ENCODE measurements at places on chromosomes 6 and 20.

GRCh38 chr20:16710781-16711180 is 19.0 kb upstream of the SNRPB2 start:
- DNase-seq = no peak

GRCh38 chr20:61918548-61918947 is 147.1 kb downstream of the TAF4 start:
- no peak for DNase-seq

DNA sequence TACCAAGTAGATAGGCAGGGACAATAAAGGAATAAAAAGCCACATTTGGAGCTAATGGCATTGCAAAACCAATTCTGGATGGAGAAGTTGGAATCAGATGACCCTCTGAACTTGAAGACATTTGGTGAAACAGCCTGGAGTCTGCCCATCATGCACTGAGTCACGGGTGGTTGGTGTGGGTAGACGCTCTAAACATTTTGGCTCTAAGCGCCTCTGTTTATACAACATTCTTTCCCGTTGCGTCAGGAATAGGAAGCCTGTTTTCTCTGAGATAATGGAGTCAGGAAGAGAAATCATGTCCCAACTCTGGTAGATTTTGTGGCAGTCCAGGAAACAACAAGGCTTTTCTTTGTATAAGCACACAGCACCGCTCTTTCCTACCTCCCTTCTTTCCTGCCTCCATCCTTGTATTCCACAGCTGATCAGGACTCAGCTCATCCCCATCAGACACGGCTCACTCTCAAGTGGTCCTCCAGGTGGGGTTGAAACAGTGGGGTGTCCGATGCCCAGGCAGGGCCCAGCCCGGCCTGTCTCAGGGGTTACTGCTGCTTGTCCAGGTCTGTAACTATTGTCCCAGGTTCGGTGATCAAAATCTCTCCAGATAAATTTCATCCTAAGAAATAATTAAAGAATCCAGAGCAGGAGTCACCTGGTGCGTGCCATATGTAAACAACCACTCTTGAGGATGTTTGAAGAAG is 12.1 kb upstream of the RAMACL start:
- DNase-seq = peak; percentile 91

DNA sequence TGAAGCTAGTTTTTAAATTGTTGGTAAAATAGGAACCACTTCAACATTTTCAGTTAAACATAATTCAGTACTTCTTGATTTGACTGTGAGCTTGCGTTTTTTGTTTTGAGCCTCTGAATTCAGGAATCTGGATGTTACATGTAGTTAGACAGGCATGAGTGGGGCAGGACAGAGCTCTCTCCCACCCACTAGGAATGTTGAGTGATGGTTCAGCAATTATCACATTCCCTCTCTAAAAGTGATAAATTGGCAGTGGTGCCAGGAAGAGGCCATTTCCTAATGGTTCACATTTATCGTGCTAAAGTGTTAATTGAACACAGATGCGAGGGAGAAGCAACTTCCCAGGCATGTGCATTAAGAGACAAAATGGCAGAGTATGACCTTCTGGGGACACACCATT is 465.5 kb upstream of the HTR1E start:
- no peak for DNase-seq

DNA sequence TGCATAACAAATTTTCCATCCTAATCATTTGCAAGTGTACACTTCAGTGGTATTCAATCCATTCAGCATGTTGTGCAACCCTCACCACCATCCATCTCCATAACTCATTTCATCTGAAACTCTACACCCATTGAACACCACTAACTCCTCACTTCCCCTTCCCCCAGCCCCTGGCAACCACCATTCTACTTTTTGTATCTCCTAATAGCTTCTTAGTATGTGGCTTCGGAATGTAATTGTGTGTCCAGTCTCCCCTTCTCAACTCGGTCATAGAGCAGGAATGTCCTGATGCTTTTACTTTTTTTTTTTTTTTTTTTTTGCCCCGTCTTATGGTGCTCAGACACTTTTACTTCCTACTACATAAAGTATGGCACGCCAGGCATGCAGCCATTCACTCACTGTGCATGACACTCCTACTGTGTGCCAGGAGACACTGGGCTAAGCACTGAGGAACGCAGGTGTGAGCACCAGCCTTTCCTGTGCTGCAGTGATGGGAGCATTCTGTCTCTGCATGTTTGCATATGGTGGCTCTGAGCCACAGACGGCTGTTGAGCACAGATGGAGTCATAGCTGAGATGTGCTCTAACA is 15.3 kb downstream of the HCK start:
- DNase-seq = peak; percentile 23

DNA sequence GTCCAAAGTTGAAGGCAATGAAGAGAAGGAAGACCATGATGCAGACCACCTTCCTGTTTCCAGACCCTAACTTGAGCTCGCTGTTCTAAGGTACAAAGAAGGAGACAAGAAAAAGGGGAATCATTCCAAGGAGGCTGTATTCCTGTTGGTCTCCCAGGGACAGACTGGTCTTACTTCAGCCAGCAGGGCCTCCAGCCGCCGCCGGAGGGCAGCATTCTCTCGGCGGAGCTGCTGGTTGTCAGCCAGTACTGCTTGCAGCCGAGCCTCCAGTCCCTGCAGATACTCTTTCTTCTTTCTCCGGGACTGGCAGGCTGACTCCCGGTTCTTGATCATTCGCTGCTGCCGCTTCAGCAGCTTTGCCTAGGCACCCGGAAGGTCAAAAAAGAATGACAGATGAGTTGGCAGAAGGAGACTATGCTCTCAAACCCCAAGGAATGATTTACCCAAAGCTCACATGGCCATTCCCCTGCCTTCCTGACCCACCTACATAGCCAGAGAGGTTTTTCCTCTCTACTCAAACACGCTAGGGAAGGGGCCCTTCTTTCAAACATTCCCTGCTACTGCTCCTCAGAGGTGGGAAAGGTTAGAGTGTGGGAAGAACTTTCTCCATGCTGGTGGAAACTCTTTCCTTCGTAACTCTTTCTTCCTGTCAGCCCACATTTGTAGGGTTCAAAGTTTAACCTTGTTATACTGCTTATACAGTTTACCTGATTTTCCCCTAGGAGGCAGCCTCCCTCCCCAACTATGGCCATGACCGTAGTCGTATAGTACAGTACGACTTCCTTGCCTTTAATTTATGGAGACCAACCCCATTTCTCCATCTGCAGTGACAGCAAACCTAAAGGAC is 9.0 kb downstream of the ATF6B start:
- DNase-seq = peak; percentile 91

- no peak for DNase-seq
Observed at GRCh38 chr6:12555267-12555666, 161.3 kb upstream of the PHACTR1 start.

DNA sequence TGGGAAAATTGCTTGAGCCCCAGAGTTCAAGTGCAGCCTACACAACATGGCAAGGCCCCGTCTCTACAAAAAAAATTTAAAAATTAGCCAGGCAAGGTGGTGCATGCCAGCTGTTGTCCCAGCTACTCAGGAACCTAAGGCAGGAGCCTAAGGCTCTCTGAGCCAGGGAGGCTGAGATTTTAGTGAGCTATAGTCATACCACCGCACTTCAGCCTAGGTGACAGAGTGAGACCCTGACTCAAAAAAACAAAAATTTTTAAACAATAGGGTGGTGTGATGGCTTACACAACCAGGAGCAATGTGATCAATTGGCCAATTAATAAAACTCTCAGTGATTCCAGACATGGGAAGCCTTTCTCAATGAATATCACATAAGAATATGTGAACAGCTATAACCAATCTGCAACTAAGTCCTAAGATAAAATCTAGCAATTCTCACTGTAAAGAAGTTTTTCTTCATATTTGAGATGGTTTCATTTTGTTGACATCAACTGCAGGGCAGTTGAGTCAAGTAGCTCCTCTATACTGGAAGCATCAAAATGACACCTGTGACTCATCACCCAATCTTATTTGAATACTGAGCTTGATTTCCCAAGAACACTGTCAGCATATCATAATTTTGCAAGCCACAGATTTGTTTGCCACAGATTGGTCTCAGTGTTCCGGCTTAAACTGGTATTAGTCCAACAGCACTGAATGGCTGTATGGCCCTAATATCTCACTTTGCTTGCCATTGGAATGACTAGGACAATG is 169.0 kb upstream of the GJE1 start:
- DNase-seq = no peak

DNA sequence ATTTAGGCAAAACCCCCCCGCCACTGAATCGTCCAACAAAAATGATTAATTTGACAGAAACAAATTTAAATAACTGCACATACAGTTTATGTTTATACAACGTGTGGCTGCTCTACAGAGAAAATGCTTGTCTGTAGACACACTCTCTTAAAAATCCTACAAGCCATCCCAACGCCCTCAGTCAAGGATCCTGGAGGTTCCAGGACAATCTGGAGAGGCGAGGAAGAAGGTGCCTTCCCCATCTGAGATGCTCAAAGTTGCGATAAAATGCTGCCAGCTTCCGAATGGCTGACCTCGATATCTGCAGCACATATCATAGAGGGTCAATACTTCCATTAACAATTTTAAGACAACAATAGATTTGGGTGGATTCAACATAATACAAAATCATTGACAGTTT is 25.3 kb downstream of the ZNF217 start:
- no peak for DNase-seq

DNA sequence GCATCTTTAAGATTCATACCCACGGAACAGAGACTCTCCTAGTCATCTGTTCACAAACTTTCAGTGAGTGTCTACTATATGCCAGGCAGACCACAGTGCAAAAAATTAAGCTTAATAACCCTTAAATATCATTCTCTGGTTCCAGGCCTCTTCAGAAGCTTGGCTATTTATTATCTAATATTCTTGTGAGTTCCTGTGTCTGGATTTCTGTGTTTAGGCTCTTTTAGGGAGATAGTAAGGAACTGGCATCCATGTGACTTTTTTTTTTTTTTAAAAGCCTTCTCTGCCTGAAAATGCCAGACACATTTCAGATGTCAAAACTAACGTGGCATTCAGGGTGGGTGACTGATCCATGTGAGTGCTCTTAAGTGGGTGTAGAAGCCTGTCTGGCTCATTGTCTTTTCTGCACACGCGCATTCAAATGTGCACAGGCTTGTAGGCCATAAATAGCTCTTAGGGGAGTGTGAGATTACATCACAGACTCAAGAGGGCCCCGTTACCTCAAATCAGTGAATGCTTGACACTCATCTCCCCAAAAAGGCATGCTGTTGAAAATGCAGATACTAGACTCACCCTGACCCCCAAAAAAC is 141.9 kb downstream of the GMPR start:
- peak; percentile 65 for DNase-seq

- DNase-seq = peak; percentile 56
Observed at GRCh38 chr6:137843211-137843610, 23.8 kb upstream of the TNFAIP3 start.

GRCh38 chr6:157184202-157185015 is 138.9 kb downstream of the TMEM242 start:
- peak; percentile 60 for DNase-seq

GRCh38 chr6:112827793-112828192 is 480.7 kb downstream of the RFPL4B start:
- peak; percentile 68 for DNase-seq

GRCh38 chr6:31170987-31171671 is 647 bp upstream of the POU5F1 start:
- DNase-seq = no peak

DNA sequence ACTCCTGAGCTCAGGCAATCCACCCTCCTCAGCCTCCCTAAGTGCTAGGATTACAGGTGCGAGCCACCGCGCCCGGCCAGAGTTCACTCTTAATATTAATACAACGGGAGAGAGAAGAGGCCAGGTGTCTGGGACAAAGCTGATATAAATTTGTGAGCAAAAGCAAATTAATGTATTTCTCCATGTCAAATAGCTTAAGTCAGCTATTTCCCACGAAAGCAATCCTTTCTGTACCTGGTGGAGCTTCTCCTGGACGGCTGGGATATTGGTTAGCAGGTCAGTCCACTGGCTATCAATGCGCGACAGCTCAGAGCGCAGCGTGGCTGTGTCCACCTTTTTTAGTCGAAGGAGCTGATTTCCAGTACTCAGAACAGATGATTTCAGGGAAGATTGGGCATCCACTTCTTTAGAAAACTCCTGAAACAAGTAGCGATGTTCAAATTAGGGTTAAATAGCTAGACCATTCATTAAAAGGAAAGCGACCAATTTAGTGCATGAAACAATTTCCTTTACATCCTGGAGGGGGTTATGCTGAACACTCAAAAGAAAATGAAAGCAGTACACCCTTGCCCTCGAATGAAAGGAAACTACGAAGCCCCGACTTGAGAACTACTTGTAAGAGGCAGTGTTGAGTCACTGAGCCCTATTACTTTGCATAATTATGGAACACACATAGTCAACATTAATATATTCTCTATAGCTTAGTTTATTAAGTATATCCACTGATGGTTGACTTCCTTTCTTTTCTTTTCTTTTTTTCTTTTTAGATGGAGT is 403.4 kb downstream of the SYNE1 start:
- no peak for DNase-seq

DNA sequence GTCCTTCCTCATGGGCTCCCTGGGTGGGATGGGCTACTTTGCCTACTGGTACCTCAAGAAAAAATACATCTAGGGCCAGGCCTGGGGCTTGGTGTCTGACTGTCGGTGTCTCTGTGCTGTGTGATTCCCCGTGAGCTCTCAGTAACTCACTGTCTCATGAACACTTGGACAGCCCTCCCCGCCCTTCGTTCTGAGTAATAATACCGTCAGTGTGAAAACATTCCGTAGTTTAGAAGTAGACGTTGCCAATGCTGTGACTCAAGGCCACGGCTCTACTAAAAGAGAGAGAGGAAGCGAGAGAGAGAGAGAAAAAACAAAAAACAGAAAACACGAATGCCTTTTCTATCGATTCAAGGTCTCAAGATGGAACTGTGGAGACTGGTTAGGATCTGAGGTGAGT is 31.8 kb downstream of the FITM2 start:
- DNase-seq = no peak

- no peak for DNase-seq
Observed at GRCh38 chr20:48708630-48709029, 119.2 kb downstream of the PREX1 start.

DNA sequence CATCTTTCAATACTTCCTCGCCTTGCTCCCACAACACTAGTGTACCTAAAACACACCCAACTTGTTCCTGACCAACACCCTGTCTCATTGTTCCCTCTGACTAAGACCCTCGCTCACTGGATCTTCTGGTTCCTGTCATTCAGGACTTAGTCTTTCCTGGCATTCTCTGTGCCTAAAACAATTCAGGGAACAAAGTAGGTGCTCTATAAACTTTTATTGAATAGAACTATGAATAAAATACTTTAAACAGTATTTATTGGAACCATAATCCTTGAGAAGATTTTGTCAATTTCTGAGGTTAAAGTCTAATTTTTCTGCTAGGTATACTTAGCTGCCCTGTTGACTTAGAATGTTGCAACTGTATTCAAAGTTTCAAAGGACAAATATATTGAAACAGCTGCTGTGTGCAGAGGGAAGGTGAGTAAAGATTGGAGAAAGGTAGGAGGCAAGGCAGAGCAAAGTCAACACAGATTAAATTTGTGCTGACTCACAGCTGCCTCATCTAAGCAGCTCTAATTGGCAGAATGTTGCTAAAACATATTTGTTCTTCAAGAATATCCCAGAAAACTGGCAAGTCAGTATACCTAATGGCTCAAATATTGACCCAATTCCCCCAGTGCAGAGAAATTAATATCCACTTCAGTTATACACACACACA is 37.6 kb downstream of the GSTA2 start:
- DNase-seq = no peak

- DNase-seq = no peak
Observed at GRCh38 chr6:48610846-48611245, 499.8 kb upstream of the PTCHD4 start.

- no peak for DNase-seq
Observed at GRCh38 chr6:74585753-74586152, 620.1 kb downstream of the COL12A1 start.
